NCI-H2029 (cell line): ENCODE measurements at places on chromosomes 4 and X.

GRCh38 chr4:14157262-14157661 is 529.7 kb upstream of the BOD1L1 start:
- no peak for DNase-seq

DNA sequence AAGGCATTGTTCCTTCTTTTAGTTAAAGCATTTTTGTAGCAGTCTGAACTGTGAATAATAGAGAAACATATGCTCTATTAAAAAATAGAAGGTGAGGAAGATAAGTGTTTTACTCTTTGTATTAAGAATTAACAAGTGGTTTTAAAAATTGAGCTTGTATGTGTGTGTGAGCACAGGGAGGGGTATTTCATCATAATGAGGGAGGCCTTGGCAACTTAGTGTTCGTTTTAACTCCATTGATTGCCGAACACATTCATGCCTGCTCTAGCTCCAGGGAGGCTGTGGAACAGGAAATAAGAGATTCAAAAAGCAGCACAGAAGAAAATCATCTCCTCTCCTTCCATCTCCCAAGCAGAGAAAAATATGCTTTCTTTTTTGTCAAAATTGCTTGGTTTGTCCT is 14.8 kb downstream of the SHROOM3 start:
- DNase-seq = no peak

DNA sequence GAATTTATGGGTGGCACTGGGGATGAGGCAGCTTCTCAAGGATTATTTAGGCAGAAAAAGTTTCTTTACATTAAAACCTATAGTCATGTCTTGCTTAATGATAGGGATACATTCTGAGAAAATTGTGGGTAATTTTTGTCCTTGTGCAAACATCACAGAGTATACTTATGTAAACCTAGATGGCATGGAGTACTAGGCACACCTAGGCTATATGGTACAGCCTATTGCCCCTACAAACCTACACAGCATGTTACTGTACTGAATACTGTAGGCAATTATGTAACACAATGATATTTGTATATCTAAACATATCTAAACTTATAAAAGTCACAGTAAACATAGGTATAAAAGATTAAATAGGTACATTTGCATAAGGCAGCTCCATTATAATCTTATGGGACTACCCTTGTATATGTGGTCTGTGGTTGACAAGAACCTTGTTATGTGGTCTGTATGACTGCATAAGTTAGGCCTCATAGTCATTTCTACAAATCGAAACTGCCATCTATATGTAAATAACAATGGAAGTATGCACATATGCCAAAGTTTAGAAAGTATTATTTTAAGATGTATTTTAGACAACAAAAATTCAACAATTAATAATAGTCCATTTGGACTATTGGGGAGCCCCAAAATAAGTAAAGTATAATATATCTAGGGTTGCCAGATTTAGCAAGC is 87.3 kb downstream of the CFAP299 start:
- DNase-seq = no peak

GRCh38 chr4:124726269-124726668 is 13.7 kb upstream of the ANKRD50 start:
- no peak for DNase-seq

GRCh38 chr4:4395849-4396627 is 9.1 kb downstream of the NSG1 start:
- DNase-seq = no peak

DNA sequence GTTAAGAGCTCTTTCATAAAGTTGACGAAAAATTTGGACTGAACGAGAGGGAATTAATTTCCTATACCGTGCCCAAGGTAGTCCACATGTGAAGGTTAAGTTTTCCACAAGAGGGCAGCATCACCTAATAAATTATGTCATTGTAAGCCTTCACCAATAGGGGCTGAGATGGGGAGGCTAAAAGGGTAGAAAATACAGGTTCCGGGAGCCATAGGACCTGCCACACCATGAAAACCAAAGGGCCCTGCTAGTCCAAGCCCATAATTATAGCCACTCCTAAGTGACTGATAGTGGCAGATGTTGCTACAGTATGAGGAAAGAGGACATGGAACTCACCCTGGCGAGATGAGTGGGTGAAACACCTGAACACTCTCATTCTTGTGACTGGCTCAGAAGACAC is 122.2 kb downstream of the SHROOM4 start:
- DNase-seq = no peak

GRCh38 chr4:33911959-33912358 is 2332.4 kb downstream of the ARAP2 start:
- no peak for DNase-seq

GRCh38 chr4:37389967-37390580 is 145.5 kb downstream of the NWD2 start:
- peak; percentile 29 for DNase-seq

DNA sequence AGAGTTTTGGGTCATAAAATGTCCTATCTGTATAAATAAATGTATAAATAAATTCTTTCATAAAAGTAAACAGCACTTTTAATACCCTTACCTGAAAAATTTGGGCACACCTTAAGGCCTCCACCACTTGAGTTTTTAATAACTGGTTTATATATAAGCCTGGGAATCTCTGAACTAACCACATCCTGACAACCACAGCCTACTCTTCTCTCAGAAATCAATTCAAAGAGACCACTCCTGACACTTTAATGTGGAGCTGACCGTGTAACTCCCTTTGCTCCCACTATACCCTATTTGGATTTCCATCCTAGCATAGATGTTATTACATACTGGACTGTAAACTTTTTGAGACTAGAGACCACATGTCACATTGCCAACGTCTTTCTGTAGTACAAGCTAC is 3.5 kb downstream of the FBXL5 start:
- DNase-seq = no peak

- no peak for DNase-seq
Measured at GRCh38 chrX:23802431-23802830, 19.5 kb downstream of the SAT1 start.

DNA sequence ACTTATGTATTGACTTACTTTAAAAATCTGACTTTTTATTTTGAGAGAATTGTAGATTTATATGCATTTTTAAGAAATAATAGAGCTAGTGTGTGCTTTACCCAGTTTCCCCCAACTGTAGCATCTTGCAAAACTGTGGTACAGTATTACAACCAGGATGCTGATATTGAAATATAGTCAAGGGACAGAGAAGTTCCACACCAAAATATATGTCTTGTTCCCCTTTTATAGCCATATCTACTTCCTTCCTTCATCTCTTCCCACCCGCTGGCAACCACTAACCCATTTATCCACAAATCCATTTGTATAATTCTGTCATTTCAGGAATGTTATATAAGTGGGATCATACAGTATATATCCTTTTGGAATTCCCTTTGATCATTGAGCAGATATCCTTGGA is 16.8 kb downstream of the KDM6A start:
- DNase-seq = no peak

DNA sequence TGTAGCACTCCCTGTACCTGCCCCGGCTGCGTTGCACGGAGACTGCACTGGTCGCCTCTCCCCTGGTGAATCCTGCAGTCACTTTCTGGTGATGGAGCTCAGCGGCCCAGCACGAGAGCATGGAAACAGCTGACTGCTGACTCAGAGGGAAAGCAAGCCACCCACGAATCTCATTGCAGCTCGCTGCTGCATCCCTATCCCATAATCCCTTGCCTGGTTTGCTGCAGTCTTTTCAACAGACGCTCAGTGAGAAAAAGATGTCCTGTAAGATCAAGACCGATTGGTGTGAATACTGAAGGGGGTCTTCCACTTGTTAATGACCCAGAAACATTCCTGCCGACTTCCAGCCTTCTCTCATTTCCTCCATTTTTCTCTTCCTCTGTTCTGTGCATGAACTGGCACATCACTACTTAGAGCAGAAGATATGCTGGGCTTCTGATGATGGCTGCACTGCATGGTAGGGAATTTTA is 52.9 kb downstream of the TRIM2 start:
- no peak for DNase-seq

- no peak for DNase-seq
Measured at GRCh38 chr4:89352541-89352940, 44.9 kb upstream of the GPRIN3 start.

- no peak for DNase-seq
Measured at GRCh38 chrX:154307202-154307601, 11.6 kb downstream of the TKTL1 start.

DNA sequence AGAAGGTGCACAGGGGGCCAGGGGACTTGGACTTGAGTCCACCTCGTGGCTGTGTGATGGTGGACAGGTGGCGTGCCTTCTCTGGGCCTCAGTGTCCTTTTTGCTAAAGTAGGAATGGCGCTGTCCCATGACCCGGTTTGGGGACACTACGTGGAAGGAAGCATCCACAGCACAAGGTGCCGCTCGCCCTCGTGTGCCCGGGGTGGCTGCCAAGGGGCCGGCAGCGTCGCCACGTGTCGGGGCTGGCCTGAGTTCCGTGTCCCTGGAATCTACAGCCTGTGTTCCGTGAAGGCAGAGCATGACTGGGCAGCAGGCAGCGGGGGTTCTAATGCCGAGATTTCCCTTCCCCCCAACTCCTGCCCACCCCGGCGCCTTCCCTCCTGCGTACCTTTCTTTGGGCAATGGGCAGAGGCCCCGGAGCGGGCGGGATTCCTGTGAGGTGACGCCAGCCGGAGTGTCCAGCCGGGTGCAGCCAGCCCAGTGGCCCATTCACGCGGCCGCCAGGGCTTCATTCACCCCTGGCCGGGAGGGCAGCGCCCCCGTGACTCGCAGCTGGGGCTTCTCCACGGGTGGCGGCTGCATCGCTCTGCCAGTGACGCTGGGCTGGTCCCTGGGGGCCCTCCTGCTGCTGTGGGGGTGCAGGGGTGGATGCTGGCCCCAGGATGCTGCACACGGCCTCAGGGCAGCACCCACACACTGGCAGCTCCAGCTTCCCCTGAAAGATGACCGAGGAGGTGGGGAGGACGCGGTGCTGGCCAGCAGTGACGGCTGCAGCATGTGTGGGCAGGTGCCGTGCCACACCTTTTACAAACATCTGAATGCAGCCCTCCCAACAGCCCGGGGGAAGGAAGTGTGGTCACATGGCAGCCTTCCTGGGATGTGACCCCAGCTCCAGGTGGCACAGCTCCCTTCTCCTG is 21.2 kb downstream of the DOK7 start:
- DNase-seq = peak; percentile 39

GRCh38 chrX:129744861-129745321 is 6.1 kb downstream of the XPNPEP2 start:
- DNase-seq = no peak

GRCh38 chr4:14848229-14848628 is 154.1 kb upstream of the CPEB2 start:
- no peak for DNase-seq

DNA sequence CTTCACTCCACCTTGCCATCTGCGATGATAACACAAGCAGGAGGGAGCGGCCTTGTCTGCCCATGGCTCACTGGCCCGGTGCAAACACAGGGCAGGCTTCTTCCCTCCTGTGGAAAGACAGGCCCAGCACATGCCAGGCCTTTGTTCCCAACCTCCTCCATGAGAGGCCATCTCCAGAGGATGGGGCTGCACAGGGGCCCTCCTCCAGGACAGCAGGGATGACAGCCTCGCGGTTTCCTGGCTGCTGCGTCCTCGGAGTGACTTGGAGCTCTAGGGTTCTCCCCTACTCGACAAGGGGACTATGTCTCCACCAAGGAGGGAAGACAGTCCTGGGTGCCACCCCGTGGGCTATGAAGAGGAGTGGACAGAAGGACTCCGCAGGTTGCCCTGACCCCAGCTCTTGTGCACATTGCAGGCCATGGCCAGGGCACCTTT is 21.8 kb downstream of the RNF212 start:
- DNase-seq = no peak

DNA sequence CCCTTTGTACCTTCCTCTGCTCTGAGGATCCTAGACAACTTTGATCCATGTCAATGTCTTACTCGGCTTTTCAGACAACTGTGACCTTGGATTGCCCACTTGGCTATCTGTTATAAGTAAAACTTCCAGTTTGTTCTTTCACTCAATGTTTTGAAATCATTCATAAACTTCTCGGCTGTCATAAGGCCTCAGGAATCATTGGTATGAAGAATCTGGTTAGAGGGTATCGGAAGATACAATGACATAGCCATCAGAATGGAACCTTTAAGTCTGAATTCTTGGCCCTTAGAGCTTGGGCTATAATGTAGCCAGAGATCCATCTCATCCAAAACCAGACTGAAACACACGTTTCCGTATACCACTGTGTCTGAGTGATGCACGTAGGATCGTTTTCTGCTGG is 59.0 kb upstream of the WDR1 start:
- no peak for DNase-seq

GRCh38 chr4:99816545-99817308 is at the start of gene DAPP1:
TSS of gene DAPP1 (plus strand) at chr4:99816827. CDS start at chr4:99816914, 87 bp downstream.
- no peak for DNase-seq

- peak; percentile 8 for DNase-seq
Measured at GRCh38 chr4:56995525-56995924, 16.8 kb downstream of the POLR2B start.

- no peak for DNase-seq
Measured at GRCh38 chr4:183966371-183966770, 61.3 kb downstream of the STOX2 start.

DNA sequence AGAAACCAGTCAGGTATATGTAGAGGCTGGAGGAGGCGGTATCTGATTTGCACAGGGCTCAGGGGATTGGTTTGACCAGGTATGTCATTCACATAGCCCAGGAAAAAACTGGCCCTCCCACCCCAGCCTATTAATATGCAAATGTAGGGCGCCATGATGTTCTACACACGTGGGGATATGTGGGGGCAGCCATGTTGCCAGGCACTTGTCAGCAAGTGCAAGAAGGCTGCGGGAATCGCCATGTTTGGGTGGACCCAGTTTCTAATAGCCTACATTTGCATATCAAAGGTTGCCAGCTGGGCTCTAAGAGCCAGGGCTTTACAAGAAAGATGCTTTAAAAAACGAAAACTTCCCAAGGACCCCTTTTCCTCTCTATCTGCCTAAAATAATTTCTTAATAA is 335.1 kb downstream of the SMARCA1 start:
- DNase-seq = no peak

- no peak for DNase-seq
Measured at GRCh38 chrX:94937491-94937890, 1263.5 kb downstream of the FAM133A start.

DNA sequence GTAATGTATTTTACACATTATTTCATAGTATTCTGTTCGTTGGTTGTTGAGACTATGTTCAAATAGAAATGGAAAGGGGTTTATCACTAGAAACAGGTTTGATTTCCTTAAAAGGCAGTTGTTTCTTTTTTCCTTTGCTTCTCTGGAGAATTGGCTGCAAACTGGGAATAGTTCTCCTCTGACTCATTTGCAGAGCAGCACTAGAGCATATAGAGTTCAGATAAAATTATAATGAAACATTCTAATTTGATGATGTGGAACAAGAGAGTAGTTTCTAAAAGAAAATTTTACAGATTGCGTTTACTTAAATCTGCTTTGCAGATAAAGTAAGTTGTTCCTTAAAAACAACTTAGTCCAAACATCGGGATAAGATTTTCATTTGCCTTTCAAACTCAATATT is 29.7 kb downstream of the SYNPO2 start:
- no peak for DNase-seq

DNA sequence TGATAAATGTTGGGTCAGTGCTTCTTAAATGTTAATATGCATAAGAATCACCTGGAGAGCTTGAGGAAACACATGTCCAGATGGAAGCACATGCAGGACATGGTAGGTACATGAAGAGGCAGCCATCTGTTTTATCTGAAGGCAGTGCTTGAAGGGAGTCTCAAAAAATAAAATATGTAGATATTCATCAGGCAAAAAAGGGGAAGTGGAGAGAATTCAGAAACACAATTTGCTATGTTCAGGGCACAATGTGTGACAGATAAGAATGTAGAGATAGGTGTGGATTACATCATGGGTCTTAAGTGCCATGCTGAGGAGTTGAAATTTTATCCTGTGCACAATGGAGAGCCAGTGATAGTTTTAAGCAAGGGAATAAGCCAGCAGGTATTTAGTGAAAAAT is 59.6 kb upstream of the CASK start:
- DNase-seq = no peak
